ENCODE measurements at places on chromosomes 12 and 14. TPM values are rescaled to one million over a fixed set of nuclear protein-coding genes. Genes with fewer than 3 reads are reported as not detected.

SERPINA1 gene
- under 0.01 TPM for total RNA-seq

DNA sequence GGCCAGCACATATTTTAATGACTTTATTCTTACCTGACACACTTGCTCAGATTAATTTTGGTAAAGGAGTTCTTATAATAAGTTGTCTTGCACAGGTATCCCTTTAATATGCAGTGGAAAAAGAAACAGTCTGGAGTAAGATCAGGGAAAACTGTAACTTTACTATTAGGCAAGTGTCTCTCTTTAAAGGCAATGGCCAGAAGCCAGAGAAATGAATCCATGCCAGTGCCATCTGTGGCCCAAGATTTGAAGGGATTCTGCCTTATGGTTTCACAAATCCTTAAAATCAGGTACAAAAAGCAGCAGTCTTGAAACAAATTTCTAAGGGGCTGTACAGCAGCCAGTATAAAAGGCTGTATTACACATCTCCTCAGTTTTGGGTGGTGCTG, 22.4 kb downstream of the NFYB start:
- DNase-seq, result no peak

DNA sequence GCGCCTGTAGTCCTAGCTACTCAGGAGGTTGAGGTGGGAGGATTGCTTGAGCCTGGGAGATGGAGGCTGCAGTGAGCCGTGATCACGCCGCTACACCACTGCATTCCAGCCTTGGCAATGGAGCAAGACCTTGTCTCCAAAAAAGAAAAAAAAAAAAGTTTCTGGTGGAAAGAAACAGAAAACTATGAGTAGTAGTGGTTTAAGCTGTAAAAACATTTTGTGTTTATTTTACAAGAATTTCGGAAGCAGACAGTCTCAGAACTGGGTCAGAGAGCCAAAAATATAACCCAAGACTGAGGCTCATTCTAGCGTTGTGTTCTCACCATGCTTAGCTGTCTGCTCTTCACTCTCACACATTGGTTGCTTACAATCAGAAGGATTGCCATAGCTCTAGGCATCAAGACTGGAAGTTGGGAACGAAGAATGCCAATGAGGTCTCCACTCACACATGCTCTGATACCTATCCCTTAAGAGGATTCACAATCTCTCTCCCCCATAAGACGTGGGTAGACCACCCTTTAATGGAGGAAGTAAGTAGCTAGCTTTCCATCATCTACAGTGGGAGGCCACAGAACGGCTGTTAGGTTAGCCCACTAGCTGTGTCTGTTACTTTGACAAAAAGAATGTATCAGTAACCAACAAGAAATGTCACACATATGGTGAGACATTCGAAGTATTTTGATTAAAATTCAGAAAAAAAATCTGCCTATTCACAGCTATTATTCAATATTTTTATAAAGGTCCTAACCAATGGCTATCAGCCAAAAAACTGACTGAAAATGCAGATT, 117.6 kb upstream of the RASSF8 start:
- DNase-seq, result peak; percentile 70

LBHD2 gene
- total RNA-seq, result not detected

DNA sequence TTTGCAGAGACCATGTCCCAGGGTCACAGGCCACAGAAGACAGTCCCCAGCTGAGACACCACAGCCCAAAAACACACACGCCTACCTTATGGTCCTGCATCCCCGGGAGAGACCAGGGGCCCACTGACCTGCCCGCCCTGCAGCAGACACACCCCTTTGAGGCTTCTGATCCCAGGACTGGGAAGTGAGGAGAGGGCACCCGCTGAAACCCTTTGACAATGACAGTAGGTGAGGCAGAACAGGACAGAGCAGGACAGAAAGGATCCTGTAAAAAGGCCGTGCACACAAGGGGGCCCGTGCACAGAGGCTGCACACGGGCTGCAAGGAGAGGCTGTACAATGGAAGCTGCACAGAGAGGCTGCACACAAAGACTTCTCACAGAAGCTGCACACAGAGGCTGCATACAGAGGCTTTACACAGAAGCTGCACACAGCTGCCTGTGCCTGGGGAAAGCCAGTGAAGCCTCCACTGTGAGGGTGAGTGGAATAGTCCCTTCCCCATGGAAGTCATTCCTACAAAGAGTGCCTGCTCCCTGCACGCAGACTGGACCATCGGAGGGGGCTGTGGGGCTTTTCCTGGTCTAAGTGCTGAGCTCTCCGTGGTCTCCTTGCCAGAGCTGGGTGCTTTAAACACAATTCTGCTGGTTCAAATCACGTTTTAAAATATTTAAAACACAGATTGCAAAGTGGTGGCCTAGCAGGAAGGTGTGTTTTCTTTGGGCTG, 16.6 kb upstream of the SFSWAP start:
- no peak for DNase-seq

CMA1 gene
- not detected for total RNA-seq

CCNB1IP1 gene
- total RNA-seq, result 77.5 TPM

All from fibroblast of lung (primary cell).